ENCODE measurements at places on chromosomes 5 and 9.

GRCh38 chr5:142012186-142012785 lies 541 bp downstream of the GNPDA1 start:
- peak; percentile 63 for DNase-seq

DNA sequence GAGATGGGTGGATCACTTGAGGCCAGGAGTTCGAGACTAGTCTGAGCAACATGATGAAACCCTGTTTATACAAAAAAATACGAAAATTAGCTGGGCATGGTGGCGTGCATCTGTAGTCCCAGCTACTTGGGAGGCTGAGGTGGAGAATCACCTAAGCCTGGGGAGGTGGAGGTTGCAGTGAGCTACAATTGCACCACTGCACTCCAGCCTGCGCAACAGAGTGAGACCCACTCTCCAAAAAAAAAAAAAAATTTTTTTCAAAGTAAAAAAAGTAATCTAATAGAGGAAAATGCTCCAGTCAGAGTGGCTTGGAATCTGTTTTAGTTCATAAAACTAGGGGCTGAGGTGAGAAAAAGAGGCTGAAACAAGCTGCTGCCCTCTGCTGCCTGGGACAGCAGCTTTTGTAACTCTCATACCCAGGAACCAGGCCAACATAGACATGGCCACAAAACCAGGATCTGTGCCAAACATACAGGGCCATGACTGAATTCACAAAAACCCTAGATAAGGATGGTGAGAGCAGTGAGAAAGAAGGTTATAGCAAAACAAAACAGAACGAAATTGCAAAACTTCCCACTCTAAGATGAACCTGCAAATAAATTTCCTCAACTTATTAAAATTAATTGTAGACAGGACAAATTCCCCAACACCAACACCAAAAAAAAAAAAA lies 13.1 kb upstream of the DCAF12 start:
- DNase-seq, result peak; percentile 28

DNA sequence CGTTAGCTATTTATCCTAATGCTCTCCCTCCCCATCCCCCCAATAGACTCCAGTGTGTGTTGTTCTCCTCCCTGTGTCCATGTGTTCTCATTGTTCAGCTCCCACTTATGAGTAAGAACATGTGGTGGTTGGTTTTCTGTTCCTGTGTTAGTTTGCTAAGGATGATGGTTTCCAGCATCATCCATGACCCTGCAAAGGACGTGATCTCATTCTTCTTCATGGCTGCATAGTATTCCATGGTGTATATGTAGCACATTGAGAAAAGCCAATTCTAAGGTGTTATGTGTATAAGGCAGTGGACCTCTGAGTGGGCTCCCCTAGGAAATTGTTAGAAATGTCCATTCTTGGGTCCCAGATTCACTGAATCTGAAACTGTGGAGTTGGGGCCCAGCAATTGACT lies 103.1 kb upstream of the MYO10 start:
- no peak for DNase-seq

GRCh38 chr5:74492230-74492629 lies 148.3 kb downstream of the ENC1 start:
- DNase-seq, result no peak

DNA sequence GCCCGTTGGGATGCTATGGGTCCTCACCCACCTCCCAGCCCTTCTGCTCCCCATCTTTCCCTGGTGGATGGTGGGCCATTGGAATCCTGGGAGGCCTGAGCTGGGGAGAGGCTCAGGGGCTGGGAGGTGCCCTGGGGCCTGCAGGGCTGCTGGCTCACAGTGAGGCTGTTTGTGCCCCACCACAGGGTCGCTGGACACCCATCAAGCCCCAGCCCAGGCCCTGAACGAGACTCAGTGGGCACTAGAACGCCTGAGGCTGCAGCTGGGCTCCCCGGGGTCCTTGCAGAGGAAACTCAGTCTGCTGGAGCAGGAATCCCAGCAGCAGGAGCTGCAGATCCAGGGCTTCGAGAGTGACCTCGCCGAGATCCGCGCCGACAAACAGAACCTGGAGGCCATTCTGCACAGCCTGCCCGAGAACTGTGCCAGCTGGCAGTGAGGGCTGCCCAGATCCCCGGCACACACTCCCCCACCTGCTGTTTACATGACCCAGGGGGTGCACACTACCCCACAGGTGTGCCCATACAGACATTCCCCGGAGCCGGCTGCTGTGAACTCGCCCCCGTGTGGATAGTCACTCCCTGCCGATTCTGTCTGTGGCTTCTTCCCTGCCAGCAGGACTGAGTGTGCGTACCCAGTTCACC lies 4.9 kb upstream of the AIF1L start:
- DNase-seq, result no peak

GRCh38 chr5:135029477-135030122 lies 4.4 kb downstream of the PITX1 start:
- no peak for DNase-seq

DNA sequence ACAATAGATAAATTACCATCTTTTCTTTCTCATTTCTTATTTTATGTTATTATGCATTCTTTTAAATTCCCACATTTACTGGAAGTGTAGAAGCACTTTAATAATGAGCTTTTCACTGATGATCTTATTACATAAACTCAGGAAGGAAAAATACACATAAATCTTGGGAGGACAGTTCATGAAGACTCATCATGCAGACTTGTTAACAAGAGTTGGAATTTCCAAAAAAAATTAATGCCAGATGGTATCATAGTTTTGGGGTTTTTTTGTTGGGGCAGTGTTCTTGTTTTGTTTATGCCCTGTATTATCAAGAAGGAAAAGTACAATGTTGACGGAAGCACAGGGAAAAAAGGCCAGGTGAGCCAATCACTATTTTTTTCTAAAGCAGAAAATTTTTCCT lies 35.1 kb downstream of the CEMIP2 start:
- DNase-seq, result peak; percentile 43

Measured in suppressor macrophage treated with lipopolysaccharide for 1 hour (primary cell).